Type B pancreatic cell (in vitro differentiated cells): ENCODE measurements at places on chromosomes 7 and 10. TPM values are rescaled to one million over a fixed set of nuclear protein-coding genes. Genes with fewer than 3 reads are reported as not detected.
A peak's percentile ranks its signal among the peaks of the same experiment; 100 is the strongest.

- DNase-seq: no peak
- H3K4me1 ChIP-seq: no peaks in the 10 kb centered on the region
- H3K4me3 ChIP-seq: no peak overlapping the region
These were observed 92.0 kb downstream of the DYNC2I1 start for GRCh38 chr7:158948376-158948775.

- peaks cover 10% of the 10 kb centered on the region for H3K27me3 ChIP-seq
- no peaks in the 10 kb centered on the region for H3K36me3 ChIP-seq
- no peak overlapping the region for H3K27ac ChIP-seq
- no peak for DNase-seq
- peaks cover 6% of the 10 kb centered on the region for H3K4me1 ChIP-seq
These were observed 38.2 kb downstream of the GSDME start for GRCh38 chr7:24718977-24719491.

GATA3 gene
- total RNA-seq: 18.5 and 71.4 TPM in 2 replicates

SPAG6 gene
- 1.9 and 6.6 TPM in 2 replicates for total RNA-seq

DNA sequence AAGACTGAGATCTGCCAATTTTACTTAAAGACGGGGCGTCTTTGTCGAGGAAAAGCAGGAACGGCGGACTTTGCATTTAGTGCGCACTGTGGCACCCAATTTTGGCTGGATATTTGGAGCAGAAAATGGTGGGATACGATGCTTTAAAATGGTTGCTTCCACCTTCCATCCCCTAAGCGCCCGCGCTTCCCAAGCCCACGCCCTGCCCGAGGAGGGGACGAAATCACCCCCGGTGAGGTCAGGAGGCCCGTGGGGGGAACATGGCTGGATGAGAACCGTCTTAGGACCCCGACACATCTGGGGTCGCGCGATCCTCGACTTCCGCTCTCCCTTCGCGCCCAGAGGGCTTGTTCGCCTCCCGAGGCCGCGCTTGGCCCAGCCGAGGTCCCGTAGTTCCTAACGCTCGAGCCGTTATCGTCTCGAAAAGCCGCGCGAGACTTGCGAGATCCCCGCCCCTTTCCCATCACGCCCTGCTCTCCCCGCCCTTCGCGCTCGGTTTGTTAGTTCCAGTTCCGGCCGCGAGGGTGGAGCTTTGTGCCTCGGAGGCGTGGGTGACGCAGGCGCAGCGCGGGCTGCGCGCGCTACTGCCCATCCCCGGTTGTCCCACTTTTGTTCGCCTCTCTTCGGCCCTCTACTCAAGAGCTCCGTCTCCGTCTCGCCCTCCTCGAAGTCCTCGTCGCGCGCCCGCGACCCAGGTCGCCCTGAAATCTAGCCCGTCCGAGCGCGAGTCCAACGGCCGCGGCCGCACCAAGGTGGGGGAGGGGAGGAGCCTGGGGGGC, at the start of gene SRRT:
Gene SRRT, plus strand, starts transcription at position 527 of the 779 bp plus-strand sequence. CDS start 488 bp downstream, outside the sequence.
- H3K27me3 ChIP-seq: no peaks in the 10 kb centered on the region
- H3K4me1 ChIP-seq: peaks cover 35% of the 10 kb centered on the region
- peaks cover 43% of the 10 kb centered on the region for H3K36me3 ChIP-seq
- H3K4me3 ChIP-seq: peak within 1 kb of the TSS; percentile 99
- DNase-seq: peak; percentile 98

DNA sequence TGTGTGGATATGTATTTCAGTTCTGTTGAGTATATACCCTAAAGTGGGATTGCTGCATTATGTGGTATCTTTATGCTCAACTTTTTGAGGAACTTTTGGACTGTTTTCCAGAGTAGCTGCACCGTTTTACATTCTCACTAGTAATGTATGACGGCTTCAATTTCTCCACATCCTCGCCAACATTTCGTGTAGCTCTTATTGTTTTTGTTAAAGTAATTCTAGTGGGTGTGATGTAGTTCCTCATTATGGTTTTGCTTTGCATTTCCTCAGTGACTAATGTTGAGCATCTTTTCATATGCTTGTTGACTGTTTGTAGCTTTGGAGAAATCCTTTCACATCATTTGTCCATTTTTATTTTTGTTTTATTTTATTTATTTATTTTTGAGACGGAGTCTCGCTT, 4.5 kb downstream of the STMP1 start:
- no peak for DNase-seq
- H3K36me3 ChIP-seq: peaks cover 21% of the 10 kb centered on the region
- H3K27ac ChIP-seq: no peak overlapping the region
- H3K4me3 ChIP-seq: no peak overlapping the region
- H3K27me3 ChIP-seq: no peaks in the 10 kb centered on the region

GRCh38 chr7:108014215-108014614, 11.3 kb upstream of the LAMB1 start:
- no peak for DNase-seq
- H3K4me3 ChIP-seq: no peak overlapping the region
- H3K27ac ChIP-seq: no peak overlapping the region
- H3K36me3 ChIP-seq: no peaks in the 10 kb centered on the region

EGFR gene
- 44.6 and 56.5 TPM in 2 replicates for total RNA-seq

MACROH2A2 gene
- total RNA-seq: 55.0 and 117 TPM in 2 replicates
